ENCODE measurements at places on chromosomes 5 and 9.

DNA sequence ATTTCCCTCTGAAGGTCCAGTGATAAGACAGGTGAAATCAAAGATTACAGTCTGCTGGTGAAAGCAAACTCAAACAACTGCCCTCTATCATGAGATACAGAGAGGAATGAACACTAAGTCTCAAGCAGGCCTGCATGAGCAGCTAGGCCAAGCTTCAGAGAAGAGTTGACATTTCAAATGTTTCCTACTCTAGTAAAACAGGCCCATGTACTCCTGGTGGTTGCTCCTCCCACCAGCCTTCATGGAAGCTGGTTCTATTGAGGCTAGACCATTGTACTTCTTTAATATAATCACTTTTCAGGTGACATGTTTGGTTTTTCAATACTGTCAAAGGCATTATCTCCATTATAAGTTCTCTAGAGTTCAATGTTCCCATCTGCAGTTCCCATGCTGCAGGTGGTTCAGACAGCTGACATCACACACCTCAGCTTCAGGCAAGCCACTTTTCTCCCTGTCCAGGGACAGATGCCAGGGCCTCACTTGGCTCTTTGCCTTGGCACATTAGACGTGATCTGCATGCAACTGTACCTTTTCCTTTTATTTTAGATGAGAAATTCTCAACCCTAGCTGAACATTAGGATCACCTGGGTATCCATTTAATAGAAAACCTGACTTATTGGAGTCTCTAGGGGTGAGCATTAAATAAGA lies 89.8 kb downstream of the PIK3R1 start:
- no peak for DNase-seq

DNA sequence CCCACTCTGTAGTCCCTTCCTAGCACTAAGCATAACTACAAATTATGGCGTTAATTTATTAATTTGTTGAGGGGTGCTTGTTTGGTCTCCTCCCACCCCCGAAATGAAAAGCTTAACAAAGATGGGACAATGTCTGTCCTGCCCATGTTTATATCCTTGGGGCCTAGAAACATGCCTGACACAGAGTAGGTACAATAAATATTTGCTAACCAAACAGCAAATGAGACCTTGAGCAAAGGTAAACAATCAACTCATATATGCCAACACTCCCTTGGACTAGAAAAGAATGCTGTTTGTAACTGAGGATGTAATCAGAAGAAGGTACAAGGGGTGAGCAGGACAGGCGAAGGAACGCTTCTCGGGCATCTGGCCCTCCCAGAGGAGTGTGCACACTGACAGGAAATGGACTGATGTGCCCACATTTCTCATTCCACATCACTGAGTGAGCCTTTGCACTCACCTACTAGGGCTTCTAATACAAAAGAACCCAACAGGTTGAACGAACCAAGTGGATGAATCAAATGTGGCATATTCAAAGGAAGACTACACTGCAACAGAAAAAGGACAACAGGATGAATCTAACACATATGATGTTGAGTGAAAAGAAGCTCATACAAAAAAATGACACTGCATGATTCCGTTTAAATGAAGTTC lies 66.8 kb downstream of the MED27 start:
- no peak for DNase-seq

DNA sequence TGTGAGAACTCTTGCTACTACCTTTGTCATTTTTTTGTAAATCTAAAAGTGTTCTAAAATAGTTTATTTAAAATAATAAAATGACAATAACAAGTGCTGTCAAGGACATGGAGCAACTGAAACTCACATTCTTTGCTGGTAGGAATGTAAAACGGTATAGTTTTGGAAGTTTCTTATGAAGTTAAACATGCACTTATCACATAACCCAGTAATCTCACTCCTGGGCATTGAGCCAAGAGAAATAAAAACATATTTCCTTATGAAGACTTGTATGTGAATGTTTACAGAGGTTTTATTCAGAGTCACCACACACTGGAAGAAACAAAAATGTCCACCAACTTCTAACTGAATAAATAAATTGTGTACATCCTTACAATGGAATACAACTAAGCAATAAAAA lies 46.0 kb upstream of the COL15A1 start:
- no peak for DNase-seq

DNA sequence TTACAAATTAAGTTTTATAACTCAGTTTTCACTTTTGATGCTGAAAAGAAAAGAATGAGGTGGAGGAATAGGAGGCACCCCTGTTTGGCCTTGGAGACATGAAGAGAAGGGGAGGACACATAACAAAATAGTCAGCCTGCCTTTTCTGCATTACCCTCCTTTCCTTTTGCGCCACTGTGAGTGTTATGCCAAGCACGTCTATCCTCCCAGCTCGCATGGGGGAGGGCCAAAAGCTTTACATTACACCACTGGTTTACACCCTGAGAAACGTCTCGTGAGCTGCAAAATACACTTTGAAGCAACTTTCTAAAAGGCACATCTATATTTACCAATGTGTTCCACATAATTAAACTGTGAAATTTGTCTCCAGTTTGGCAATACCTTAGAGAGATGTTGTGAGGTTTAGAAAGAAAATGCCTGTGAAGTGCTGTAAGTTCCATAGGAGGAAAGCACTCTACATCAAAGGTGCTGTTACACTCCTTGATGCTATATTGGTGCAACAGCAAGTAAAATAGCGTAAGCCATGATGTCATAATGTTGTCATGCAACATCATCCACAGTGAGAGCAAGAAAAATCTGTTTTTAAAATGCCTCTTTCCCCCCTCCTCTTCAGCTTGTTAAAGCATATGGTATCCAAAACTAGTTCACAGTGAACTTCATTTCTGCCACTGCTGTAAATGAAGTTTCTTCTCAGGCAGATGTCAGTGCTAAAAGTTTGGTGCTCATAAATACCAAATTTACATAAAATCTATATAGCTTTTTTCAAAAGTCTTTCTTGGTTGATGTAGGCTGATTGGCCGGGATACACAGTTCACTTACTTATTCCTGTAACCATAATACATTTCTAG lies 50.3 kb downstream of the CETN3 start:
- DNase-seq = no peak

GRCh38 chr9:130782886-130783530 lies 52.0 kb upstream of the ABL1 start:
- DNase-seq = no peak

GRCh38 chr9:6243746-6244145 lies 28.1 kb downstream of the IL33 start:
- no peak for DNase-seq

DNA sequence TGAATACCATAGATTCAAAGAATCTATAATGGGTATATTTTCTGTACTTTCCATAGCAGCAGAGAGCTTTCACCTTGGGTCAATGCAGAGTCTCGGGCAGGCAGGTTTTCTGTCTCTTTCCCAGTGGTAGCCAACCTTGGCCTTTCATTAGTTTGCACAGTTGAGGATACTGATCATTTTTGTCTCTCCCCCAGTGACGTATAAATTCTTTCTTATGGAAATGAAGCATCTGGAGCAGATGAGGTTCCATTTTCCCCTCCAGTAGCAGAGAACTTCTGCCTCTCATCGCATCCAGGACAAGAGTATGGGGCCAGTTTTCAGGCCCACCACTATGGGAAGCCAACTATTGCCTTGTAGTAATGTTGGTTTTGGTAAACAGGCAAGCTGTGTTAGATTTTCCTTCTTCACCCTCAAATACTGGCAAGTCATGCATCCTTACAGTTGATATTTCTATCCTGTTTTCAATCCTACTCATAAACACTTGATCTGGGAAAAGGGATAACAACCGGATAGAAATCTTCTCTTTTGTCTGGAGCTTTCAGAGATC lies 845.2 kb upstream of the CDH18 start:
- no peak for DNase-seq

DNA sequence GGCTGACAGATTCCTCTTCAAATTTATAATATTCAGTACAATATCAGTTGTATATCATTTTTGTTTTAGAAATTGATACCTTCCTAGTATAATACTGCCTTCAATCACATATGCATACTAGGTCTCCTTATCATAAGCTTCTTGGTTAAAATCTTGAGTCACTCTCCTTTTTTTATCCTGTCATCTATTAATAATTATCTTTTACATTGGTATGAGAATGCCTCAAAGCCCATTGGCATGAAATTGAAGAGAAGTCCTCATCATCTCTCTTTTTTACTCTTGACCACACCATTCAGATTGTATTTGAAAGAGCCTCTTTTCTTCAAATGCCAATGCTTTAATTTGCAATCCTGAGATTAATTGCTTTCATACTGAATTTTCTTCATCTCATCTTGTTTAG lies 810.3 kb downstream of the BRINP1 start:
- DNase-seq = peak; percentile 38

DNA sequence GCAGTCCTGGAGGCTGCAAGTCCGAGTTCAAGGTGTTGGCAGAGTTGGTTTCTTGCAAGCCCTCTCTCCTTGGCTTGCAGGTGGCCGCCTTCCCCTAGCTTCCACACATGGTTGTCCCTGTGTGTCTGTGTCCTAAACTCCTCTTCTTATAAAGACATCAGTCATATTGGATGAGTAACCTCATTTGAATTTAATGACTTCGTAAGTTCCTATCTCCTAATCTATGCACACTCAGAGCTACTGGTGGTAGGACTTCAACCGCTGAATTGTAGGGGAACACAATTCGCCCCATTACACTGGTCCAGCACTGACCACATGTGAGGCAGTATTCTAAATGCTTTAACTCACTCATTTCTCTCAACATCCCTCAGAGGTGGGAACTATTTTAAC lies 25.9 kb upstream of the ADAMTS2 start:
- DNase-seq = no peak

DNA sequence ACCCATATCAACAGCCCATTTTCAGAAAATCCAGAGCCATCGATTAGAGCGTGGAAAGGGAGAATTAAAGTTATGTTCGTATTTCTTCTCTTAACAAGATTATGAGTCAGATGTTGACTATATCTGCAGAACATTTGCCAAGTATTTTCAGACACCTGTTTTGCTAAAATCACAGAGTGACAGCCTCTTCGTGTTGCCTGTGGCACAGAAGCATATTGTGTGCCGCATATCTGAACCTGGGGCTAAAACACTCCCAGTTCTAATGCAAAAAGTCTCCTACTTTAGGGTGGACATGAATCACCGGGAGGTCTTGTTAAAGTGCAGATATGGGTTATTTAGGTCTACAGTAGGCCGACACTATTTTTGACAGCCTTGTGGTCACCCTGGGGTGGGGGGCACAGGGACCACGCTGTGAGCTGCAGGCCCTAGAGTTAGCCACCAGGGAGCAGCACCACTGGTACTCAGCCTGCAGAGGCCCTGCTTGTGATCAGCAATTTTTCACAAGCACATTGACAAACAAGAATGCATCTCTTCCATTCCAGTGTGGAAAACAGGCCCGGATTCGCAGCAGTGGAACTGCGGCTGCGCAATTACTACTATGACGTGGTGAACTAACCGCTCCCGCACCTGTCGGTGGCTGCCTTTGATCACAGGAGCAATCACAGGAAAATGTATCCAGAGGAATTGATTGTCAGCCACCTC lies 93.5 kb downstream of the SYK start:
- no peak for DNase-seq

GRCh38 chr5:73971326-73971725 lies 345.3 kb downstream of the ARHGEF28 start:
- DNase-seq = no peak

DNA sequence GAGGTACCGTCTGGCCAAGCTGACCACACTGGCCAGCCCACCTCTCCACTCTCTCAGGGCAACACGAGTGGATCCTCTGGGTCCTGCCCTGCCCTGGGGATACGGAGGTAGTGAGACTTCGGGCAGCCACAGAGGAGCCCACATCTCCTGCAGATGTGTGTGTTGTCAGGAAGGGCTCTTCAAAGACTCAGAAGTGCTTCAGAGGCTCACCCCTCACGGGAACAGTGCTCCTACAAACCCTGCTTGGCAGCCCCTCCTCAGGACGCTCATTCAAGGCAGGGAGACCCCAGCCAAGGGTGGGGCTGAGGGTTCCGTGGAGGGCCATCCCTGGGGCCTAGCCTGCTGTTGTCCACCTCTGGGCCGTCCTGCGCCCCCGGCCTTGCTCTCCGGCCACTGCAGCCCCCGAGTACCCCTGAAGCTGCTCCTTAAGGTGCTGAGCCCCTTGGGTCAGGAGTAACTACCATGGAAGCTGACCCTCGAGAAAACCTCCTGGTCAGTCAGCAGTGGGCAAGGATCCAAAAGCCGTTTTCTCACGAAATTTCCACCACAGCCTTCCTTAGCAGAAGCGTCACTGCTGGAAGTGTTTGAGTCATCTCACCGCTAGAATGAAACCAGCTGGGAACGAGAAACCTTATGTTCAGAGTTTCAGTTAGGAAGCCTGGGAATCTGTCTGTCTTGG lies 23.2 kb upstream of the LRRC14B start:
- DNase-seq = no peak

- DNase-seq = no peak
These were observed 136.5 kb downstream of the STK32A start for GRCh38 chr5:147371290-147371689.

GRCh38 chr9:31542384-31543055 lies 841.9 kb upstream of the ACO1 start:
- peak; percentile 64 for DNase-seq

GRCh38 chr5:179800071-179800695 lies 6.4 kb downstream of the LTC4S start:
- DNase-seq = no peak

Measured in kidney glomerular epithelial cell (primary cell).